ENCODE measurements at places on chromosomes 3 and 15.

DNA sequence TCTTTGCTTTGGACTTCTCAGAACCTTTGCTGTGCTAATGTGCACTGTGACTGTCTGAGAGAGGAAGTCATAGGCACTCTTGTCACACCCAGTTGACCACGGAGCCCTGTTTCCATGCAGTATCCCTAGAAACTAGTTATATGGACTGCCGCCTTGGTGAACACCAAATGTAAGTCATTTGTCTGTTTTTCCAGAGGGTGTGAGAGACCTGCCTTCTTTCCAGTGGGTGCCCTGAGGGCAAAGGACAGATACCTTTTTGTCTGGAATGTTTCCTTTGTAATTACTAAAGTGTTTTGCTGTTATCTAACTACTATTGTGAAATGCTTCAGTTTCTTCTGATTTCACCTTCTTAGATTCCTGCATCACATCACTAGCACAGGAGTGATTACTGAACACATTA is 91.8 kb downstream of the LARS2 start:
- DNase-seq: no peak

GRCh38 chr3:159165961-159166360 is 364.1 kb downstream of the MFSD1 start:
- DNase-seq: no peak

DNA sequence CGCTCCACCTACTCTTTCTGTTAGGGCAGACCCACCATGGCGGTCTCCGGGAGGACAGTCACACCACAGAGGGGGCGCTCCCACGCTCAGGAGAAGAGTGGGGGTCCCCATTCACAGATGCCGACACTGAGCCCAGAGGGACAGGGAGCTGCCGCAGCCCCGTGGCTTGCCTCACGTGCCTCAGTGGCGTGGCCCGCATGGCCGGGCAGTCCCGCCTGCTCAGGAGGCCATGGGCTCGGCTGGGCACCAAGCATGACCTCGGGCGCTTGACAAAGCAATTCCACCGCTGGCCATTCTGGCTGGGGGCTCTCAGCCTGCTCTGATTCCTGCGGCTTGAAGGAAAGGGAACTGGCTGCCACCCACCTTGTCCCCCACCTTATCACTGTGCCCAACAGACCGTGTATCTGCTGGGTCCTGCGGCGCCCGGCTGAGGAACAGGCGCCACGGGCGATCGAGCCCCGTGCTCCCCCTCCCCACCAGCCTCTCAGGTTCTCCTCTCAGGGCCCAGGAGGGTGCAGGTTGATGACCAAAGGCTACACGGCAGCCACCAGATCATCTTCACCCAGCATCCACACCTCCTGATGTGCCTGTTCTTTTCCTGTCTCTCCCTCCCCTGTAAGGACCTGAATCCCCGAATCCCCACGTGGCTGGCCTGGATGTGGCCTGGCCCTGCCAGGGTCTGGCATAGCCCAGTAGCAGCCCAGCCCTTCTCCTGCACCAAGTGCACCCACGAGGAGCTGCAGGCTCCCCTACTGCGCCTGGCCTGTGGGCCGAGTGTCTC is 20.7 kb downstream of the CYFIP1 start:
- DNase-seq: no peak

- no peak for DNase-seq
Observed at GRCh38 chr3:28115316-28115715, 126.1 kb upstream of the CMC1 start.

- no peak for DNase-seq
Observed at GRCh38 chr15:29822684-29823459, 604 bp upstream of the TJP1 start.

- DNase-seq: no peak
Observed at GRCh38 chr3:112481302-112481721, 18.0 kb downstream of the BTLA start.

Data from hematopoietic multipotent progenitor cell treated with erythropoietin and hydrocortisone succinate and interleukin-3 and kit ligand, for 17 days (in vitro differentiated cells).